Dermis blood vessel endothelial cell (primary cell): ENCODE measurements at places on chromosomes 13 and 19. TPM values are rescaled to one million over a fixed set of nuclear protein-coding genes. Genes with fewer than 3 reads are reported as not detected.

The TSEN34 gene
- 71.8 and 78.3 TPM in 2 replicates for total RNA-seq

The AP1M1 gene
- 65.9 and 108 TPM in 2 replicates for total RNA-seq

The VSIG10L gene
- total RNA-seq = 0.09 and 0.17 TPM in 2 replicates

The PCDH17 gene
- total RNA-seq = 1.6 and 2.2 TPM in 2 replicates

The LMTK3 gene
- 0.14 TPM in 1 of 2 replicates, not detected in the other for total RNA-seq

The QPCTL gene
- total RNA-seq = 8.3 and 11.8 TPM in 2 replicates

The WIZ gene
- 9.2 and 14.7 TPM in 2 replicates for total RNA-seq
